Ureter (tissue), 1 donor: ENCODE measurements at places on chromosomes 2 and 18. TPM values are rescaled to one million over a fixed set of nuclear protein-coding genes. Genes with fewer than 3 reads are reported as not detected.

Gene CROCC2
- 0.23 TPM for total RNA-seq

Gene SLC40A1
- 39.9 TPM for total RNA-seq

Gene SCYGR5
- total RNA-seq = not detected

Gene SLC35F5
- total RNA-seq = 75.9 TPM

Gene ITPRIPL1
- total RNA-seq = 1.7 TPM

- no peak for DNase-seq
These were observed 72.4 kb downstream of the ZNF236 start for GRCh38 chr18:76894566-76895346.

GRCh38 chr2:201965550-201965949 lies 68.1 kb upstream of the FZD7 start:
- no peak for DNase-seq

- no peak for DNase-seq
These were observed 138.7 kb downstream of the SPP2 start for GRCh38 chr2:234189230-234189629.

DNA sequence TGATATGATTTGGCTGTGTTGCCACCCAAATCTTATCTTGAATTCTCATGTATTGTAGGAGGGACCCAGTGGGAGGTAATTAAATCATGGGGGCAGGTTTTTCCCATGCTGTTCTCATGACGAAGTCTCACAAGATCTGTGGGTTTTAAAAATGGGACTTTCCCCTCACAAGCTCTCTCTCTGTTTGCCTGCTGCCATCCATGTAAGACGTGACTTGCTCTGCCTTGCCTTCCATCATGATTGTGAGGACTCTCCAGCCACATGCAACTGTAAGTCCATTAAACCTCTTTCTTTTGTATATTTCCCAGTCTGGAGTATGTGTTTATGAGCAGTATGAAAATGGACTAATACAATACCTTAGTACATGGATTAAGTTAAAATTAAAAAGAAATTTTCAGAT lies 1094.7 kb upstream of the SLC39A10 start:
- no peak for DNase-seq

DNA sequence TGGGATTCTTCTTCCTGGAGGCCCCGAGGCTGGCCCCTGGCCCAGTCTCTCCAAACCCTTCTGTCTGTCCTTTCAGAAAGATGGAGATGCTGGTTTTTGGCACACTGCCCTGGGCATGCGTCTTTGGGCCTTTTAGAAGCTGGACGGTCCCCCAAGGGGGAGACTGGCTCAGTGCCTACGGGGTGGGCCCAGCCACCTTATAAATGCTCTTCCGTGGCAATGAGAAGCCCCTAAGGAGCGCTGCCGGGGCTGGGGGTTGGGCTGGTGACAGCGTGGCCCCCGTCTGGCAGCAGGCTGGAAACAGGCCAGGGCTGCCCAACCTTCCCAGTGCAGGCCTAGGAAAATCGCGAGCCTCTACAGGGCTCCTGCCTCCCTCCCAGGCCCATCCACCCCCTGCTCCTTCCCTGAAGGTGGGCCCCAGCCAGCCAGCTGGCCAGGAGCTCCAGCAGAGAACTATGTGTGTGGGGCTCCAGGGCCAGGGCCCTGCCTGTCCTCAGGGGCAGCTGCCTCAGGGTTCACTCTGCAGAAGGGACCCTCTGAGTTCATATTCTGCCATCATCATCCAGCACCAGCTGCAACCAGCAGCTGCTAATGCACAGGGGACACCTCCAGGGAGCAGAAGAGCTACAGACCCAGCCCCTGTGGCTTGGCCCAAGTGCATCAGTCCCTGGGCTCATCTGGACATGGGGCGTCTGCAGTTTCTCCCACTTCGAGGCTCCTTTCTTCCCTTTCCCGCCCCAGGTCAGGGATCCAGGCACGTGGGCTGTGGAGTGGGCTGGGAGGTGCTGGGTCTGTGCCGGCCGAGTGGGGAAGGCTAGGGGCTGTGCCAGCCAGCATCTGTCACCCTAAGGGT lies 107.6 kb upstream of the OTOS start:
- peak; percentile 42 for DNase-seq
